ENCODE measurements at places on chromosomes 16 and 17. TPM values are rescaled to one million over a fixed set of nuclear protein-coding genes. Genes with fewer than 3 reads are reported as not detected.

The MPDU1 gene
- total RNA-seq: 59.5 TPM

The WSB1 gene
- 93.3 TPM for total RNA-seq

The CORO7 gene
- total RNA-seq: 5.9 TPM

The TEX19 gene
- 1.3 TPM for total RNA-seq

The VMO1 gene
- not detected for total RNA-seq

The HIGD1B gene
- not detected for total RNA-seq

The PRDM7 gene
- total RNA-seq: not detected

The SLC47A1 gene
- total RNA-seq: 67.5 TPM

The SHISA9 gene
- not detected for total RNA-seq

The CD300A gene
- not detected for total RNA-seq

The ASGR1 gene
- total RNA-seq: 156 TPM

The ODAD4 gene
- 0.60 TPM for total RNA-seq

The GRAPL gene
- total RNA-seq: not detected

The TBC1D3H gene
- total RNA-seq: 0.09 TPM

The CBFA2T3 gene
- total RNA-seq: not detected

The PRR15L gene
- 2.4 TPM for total RNA-seq

The LRRC36 gene
- 0.13 TPM for total RNA-seq

The WWP2 gene
- 28.2 TPM for total RNA-seq

The TEFM gene
- 20.0 TPM for total RNA-seq

The CMTM2 gene
- total RNA-seq: not detected

The WNT9B gene
- not detected for total RNA-seq

The VAT1L gene
- total RNA-seq: not detected

The FAM171A2 gene
- total RNA-seq: 1.8 TPM

The CCL16 gene
- total RNA-seq: 2.0 TPM

The C17orf50 gene
- not detected for total RNA-seq

The ATP1B2 gene
- total RNA-seq: not detected

The MCRIP1 gene
- 84.9 TPM for total RNA-seq

The SLC38A10 gene
- 55.8 TPM for total RNA-seq

The AIPL1 gene
- total RNA-seq: not detected

The KRT36 gene
- total RNA-seq: not detected

The MAPT gene
- 2.1 TPM for total RNA-seq

The CENPN gene
- total RNA-seq: 129 TPM

The PLA2G10 gene
- not detected for total RNA-seq

The NGFR gene
- total RNA-seq: 0.41 TPM

The SDR42E1 gene
- total RNA-seq: 0.01 TPM

Measured in HepG2 (cell line).